Gastrocnemius medialis (tissue), 4 donors: ENCODE measurements at places on chromosomes 2 and 18.
A peak's percentile ranks its signal among the peaks of the same experiment; 100 is the strongest.

- DNase-seq = no peak
These were observed 608.2 kb upstream of the NETO1 start for GRCh38 chr18:73476031-73476430.

DNA sequence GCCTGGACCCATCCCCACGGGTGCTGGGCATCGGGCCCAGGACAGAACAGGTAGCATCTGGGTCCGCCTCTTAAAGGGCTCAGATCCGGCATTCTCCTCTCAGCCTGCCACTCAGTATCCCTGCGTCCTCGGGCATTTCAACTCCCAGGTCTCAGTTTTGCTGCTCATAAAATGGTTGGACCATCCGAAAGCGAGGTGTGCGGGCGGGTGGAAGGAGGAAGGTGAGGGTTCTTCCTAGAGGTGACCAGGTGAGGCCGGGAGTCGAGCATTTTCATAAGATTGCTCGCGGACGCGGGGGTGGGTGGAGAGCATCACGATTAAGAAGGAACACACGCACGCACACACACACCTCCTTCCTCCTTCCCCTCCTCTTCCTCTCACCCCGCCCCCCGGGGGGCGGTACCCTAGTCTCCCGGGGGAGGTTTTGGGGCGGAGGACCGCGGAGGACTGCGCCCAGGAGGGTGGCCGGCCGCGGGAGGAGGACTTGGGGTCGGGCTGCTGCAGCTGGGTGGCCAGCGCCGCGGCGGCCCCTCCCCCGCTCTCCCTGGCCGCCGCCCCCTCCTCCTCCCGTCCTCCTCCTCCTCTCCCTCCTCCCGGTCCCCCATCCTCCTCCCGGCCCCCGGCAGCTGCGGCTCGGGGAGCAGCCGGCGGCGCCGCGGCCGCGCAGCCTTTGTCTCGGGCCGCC, 97.9 kb upstream of the GPR45 start:
- no peak for DNase-seq

GRCh38 chr18:31246460-31246859, 71.5 kb upstream of the DSG1 start:
- no peak for DNase-seq

- DNase-seq = no peak
These were observed 68.7 kb downstream of the FSIP2 start for GRCh38 chr2:185807351-185807750.

DNA sequence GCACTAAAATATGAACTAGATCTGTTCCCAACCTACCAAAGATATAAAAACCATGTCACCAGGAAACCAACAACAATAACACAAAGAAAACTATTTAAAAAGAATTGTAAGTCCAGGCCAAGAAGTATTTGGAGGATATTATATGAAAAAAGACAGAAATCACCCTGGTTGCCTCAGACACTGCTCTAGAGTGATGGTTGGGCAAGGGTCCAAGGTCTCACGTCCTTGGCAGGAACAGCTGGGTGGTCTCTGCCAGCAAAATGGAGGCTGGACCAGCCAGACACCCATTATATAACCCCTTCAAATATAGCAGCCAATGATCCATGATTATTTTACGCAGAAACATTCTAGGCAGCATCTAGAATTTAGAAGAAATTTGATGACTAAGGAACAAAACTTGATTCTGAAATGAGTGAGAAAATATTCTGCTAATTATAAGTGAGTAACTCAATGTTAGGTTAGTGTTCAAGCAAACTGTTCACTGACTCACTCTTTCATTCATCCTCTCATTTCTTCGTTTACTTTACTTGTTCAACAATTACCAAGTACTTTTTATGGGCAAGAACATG, 35.4 kb downstream of the MRPL35 start:
- no peak for DNase-seq

DNA sequence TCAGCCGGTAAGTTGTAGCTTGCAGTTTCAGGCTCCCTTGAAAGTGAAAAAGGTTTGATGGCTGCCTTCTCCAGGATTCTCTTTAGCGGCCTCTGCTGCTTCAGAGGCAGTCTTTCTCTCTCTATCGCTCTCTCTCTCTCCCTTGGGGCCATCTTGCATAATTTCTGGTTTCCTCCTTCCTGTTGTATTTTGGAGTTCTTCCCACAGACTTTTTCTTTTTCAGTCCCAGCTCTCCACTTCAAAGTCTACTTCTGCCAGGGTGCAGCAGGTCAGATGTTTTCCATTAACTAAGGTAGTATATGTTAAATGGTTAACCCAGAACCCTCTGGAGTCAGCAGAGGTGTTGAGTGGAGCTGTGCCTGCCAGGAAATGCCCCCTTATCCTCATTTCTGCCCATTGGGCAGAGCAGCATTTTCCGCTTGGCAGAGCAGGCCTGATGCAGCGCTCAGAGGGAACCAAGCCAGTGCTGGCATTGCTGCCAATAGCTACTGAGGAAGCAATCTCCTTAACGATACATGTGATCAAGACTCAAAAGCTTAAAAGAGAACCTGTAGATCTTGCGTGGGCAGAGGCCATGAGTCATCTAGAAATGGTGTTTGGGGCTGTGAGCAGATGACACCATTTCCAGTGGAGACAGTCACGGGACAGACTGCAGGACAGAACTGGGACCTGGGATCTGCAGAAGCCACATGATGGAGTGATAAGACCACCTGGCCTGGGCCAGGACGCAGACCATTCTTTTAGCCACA, 20.8 kb downstream of the DBI start:
- peak; percentile 15 for DNase-seq

DNA sequence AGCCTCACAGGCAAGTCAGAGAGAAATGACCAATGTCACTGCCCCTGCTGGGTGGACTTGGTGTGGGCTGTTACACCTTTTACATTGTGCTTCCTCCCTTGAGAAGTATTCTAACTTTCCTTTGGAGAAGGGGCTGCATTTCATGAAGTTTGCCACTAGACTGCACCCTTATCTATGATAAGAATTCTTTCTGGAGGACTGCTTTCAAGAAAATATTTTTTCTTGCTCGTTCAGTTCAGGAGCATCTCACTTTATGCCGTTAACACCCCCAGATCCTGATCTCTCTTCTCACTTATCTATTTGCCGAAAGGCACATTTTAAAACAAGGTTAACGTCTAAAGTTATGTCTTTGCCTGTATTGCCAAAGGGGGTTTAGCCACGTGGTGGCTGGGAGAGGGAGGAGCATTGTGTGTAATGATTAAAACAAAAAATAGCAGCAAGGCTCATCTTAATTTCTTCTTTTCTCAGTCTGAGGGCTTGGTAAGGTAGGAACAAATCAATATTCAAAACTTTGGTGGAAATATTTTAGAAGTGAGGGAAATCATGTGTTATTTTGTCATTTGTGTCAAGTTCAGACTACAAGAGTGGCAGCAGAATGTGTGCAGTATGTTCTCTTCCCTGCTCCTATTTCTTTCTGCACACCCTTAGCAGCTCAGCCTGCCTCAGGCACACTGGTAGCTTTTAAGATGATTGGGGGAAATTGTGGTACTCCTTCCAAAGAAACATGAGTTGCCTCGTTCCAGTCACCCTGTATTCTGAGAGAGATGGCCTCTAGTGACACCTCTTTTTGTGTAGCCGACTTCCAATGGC, 1.6 kb upstream of the IGFBP5 start:
- no peak for DNase-seq

GRCh38 chr18:55376387-55376786, 211.6 kb downstream of the TCF4 start:
- no peak for DNase-seq

DNA sequence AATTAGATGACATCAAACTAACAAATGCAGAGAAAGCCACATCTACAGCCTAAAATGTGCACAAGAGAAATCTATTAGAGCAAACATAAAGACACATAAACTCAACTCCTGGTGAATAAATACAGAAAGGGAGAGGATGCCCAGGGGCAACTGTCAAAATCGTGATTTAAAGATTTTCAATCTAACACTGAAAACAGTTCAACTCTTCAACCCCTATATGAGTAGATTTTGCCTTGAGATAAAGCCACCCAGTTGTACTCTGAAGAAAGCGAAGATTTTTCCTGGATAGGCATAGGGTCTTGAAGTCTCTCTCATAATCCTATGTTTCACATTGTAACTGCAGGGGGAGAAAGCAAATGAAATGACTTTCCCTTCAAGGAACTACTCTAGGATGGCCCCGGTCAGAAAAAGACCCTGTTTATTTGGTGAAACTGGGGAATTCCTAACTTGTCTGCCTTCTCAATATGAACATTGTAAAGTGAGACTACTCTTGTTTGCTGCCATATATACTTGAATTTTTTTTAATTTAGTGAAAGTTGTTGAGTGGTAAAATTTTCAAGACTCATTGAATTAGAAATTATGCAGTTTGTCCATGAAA, 226.7 kb downstream of the ERBB4 start:
- DNase-seq = no peak

- no peak for DNase-seq
These were observed 911.4 kb upstream of the SLC39A10 start for GRCh38 chr2:194745557-194746146.

GRCh38 chr2:144027593-144027992, 492.3 kb downstream of the ZEB2 start:
- DNase-seq = no peak

GRCh38 chr18:41996020-41996419, 41.0 kb downstream of the PIK3C3 start:
- no peak for DNase-seq

DNA sequence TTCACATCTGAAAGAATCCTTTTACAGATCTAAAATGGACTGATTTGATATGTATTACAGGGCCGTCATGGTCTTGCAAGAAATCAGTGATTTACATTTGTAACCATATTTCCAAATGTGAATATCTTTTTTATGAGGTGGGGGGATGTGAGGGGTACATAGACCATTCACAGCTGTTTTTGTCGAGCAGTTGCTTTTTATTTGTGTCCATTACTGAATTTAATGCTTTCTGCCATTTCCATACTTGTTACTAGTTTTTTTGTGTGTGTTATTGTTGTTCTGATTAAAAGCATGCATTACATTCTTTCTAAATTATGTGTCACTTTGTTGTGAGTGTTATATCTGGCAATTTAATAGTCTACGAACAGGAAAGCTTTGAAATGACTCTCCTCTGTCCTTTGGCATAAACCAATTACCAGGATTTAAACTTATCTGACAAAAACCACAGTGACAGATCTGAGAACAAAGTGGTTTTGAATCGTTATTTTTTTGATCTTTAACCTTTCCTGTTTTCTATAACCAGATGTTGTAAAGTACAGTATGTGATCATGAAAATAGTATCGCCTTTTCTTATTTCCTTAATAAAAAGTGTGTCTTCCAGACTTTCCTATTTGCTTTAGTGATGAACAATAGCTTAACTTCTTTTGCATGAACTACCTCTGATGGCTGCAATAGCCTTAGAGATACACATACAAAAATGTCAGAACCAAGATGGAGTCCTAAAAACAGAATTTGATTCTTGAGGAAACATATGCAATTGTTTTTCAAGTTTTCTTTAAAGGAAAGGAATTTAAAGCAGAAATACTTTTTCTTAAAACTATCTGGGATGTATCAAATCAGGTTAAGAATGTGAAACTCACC, 354.2 kb upstream of the ACVR2A start:
- DNase-seq = no peak

- DNase-seq = no peak
These were observed 11.3 kb upstream of the IAH1 start for GRCh38 chr2:9462886-9463697.

DNA sequence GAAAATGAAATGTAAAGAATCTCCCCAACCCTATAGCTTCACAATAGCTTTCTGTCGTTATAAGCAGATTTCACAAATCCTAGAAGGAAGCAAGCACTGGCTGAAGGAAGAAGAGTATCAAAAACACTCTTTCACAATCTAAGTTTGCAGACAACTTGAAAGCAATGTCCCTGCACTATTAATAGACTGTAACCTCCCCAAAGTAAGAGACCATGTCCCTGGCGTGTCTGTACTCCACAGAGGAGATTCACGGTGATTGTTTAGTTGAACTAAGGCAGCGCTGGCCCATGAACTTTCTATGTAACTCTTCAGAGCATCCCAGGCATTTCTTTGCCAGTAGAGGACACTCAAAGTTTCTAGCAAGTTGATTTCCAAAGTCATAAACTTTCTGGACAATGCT, 128.0 kb upstream of the HNRNPA3 start:
- no peak for DNase-seq

DNA sequence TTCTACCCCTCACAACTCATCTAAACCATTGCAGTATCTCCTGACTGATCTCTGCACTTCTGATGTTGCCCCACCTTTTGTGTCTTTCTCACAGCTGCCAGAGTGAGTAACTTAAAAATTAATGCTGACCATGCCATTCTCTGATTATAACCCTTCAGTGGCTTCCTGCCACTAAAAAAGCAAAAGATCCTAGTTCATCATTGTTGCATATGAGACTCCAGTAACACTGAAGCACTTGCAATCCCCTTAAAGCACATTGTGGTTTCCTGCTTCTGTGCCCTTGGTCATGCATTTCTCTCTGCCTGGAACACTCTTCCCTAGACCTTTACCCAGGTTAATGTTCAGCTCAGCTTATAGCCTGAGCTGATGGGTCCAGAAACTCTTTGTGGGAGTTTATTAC, 95.1 kb upstream of the WDSUB1 start:
- no peak for DNase-seq

DNA sequence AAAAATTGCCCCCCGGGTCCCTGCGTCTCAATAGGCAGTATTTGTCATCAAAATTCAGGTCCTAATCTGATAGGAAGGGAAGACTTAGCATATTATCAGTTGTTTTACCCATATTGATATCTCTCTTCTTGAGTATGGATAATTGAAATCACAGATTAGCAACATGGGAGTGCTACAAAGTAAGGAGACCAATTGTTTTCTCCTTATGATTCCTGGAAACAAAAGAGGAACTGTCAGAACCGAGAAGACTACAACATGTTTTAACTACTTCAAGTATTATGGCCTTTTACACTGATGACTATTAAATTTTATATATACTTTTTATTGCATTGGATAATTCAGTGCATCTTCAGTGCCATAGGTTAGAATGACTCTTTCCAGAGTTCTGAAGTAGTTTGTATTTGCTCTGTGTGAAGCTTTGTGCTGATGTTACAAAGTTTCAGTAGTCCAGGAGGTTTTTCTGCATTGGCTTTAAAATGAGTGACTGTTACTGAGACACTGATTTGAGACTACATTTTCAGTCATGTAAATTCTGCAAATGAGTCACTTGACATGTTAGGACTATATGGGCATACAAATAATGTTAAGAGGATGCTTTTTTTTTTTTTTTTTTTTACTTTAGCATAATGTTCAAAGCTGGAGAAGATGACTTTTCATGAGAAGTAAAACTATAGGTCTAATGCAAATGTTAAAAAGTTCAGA, 19.7 kb upstream of the TLK1 start:
- no peak for DNase-seq

- no peak for DNase-seq
These were observed 322.3 kb upstream of the SETBP1 start for GRCh38 chr18:44358402-44358801.

- DNase-seq = peak; percentile 57
These were observed 47.5 kb upstream of the PXDN start for GRCh38 chr2:1791685-1792435.

GRCh38 chr2:217933617-217933993, 69.2 kb downstream of the TNS1 start:
- no peak for DNase-seq

GRCh38 chr2:42009657-42010580, 37.9 kb upstream of the PKDCC start:
- DNase-seq = no peak

GRCh38 chr2:73971722-73972121, 13.0 kb upstream of the TET3 start:
- DNase-seq = no peak
